ENCODE measurements at places on chromosomes 3 and 15.

DNA sequence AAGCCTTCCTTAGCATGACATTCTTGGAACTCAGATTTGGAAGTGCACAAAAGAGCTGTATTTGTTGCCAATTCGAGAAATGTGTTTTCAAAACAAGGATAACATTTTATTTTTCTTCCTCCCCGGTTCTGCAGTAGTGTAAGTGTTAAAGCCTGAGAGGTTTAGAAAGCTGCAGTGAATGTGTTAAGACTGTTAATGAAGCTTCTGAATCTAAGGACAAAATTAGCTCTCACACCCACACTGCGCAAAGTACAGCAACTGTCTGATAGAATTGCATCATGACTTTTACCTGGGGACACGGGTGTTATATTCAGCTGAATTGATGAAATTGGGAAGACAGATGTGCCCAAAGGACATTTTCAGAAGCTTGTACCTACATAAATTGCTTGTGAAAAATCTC lies 344.4 kb downstream of the CADM2 start:
- DNase-seq = no peak

GRCh38 chr3:151935446-151935845 lies 62.0 kb downstream of the SUCNR1 start:
- DNase-seq = no peak

DNA sequence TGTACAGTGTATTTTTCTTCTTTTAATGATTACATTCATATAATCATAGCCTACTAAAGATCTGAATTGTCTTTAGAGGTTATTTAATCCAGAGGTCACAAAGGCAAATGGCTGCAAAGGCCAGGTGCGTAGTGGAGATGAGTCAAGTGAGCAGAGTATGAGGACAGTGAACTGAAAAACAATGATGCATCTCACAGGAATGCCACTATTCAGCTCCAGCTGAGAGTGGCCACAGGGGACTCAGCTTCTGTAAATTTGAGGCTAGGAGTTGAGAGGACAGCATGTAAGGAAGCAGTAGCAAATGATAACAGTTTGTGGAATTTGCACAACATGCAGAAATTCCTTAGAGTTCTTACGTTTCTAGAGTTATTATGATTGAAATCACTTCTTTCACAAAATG lies 50.4 kb downstream of the COL6A5 start:
- DNase-seq = no peak

GRCh38 chr3:129937717-129938116 lies 36.8 kb upstream of the TRH start:
- no peak for DNase-seq

GRCh38 chr3:50237133-50237651 lies 1.2 kb downstream of the GNAI2 start:
- DNase-seq = peak; percentile 40

DNA sequence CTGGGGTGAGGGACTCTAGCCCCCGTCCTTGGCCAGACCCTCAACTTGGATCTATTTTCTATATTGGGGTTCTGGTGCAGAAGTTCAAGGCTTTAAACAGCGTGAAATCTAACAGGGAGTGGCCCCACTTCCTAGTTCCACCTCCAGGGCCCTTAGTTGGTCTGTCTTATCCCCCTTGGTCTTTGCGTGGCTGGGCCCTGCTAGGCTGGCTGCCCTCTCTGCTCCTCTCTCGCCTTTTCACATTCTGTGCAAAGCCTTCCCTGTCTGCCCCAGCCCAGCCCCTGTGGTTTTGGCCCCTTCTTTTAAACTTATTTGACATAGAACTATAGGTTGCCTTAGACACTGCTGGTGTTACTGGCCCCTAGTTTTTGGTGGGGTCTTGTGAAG lies 5.6 kb downstream of the PPCDC start:
- no peak for DNase-seq

DNA sequence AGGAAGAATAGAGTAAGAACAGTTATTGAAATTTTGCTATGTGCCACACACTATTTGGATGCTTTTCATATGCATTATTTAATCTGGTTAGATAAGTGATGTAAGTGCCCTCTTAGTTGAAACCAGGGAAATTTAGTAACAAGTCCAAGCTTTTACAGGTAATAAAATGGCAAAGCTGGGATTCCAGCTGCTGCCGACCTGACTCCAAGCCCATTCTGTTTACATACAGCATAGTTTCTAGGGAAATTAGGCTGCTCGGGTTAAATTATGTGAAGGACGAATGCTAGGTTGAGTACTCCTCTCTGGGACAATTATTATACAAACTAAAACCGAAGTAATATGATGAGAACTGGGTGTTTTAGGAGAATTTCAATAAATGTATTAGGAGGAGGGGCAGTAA lies 38.7 kb upstream of the FAH start:
- no peak for DNase-seq

DNA sequence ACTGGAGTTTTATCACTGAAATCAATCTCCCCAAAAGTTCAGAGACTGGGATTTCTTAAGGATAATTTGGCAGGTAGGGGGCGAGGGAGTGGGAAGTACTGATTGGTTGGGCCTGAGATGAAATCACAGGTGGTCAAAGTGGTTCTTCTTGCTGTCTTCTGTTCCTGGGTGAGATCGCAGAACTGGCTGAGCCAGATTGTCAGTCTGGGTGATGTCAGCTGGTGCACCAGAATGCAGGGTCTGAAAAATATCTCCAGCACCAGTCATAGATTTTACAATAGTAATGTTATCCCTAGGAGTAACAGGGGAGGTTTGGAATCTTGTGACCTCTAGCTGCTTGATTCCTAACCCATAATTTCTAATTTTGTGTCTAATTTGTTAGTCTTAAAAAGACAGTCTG lies 86.7 kb upstream of the SLC25A36 start:
- DNase-seq = no peak

GRCh38 chr3:144175644-144176425 lies 204.2 kb downstream of the DIPK2A start:
- no peak for DNase-seq

Data from memory B cell (primary cell).